Activated T-helper 17 cell treated with anti-CD3 and anti-CD28 coated beads, Interleukin-2, amount 50 U/mL, for 72 hours (primary cell): ENCODE measurements at places on chromosomes 1 and 21. TPM values are rescaled to one million over a fixed set of nuclear protein-coding genes. Genes with fewer than 3 reads are reported as not detected.

DNA sequence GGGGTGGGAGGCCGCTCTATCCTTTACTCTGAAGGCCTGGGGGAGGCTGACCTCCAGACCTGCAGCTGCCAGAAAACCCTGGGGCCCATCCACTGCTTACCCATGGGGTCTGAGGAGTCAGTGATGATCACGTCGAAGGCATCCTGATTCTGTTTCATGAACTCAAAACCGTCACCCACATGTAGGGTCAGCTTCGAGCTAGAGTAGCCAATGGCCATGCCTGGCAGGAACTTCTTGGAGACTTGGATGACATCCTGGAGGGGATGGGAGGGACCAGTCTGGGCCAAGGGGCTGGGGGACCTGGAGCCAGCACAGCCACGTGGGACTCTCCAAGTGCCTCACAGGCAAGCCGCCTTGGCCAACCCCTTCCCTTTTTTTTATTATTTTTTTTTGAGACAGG is 3.3 kb downstream of the SRM start:
- ATAC-seq = no peak

- ATAC-seq = no peak
Measured at GRCh38 chr1:180814258-180814657, 98.4 kb upstream of the KIAA1614 start.

- peak; percentile 89 for ATAC-seq
Measured at GRCh38 chr1:19257178-19257914, 5.7 kb downstream of the MRTO4 start.

Gene SPRR5
- not detected for total RNA-seq

- ATAC-seq = peak; percentile 81
Measured at GRCh38 chr1:234325878-234326496, 47.3 kb upstream of the COA6 start.

Gene APOBEC4
- not detected for total RNA-seq

GRCh38 chr1:78269591-78269990 is 221.2 kb upstream of the PTGFR start:
- ATAC-seq = no peak

- ATAC-seq = no peak
Measured at GRCh38 chr1:212486619-212486975, 53.9 kb downstream of the NENF start.

GRCh38 chr1:96882096-96882495 is 160.5 kb downstream of the PTBP2 start:
- no peak for ATAC-seq

Gene MPL
- not detected for total RNA-seq

DNA sequence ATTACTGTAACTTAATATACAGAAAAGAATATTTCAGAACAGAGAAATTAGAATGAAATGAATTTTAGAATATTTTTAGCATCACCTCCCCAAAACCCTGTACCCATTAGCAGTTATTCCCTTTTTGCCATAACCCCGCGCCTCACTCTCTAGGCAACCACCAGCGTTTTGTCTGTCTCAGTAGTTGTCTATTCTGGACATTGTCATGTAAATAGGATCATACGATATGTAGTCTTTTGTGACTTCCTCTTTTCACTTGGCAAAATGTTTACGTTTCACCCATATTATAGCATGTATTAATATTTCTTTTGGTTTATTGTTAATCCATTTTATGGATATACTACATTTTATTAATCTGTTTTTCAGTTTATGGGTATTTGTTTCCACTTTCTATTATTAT is 24.9 kb downstream of the SOAT1 start:
- ATAC-seq = no peak

DNA sequence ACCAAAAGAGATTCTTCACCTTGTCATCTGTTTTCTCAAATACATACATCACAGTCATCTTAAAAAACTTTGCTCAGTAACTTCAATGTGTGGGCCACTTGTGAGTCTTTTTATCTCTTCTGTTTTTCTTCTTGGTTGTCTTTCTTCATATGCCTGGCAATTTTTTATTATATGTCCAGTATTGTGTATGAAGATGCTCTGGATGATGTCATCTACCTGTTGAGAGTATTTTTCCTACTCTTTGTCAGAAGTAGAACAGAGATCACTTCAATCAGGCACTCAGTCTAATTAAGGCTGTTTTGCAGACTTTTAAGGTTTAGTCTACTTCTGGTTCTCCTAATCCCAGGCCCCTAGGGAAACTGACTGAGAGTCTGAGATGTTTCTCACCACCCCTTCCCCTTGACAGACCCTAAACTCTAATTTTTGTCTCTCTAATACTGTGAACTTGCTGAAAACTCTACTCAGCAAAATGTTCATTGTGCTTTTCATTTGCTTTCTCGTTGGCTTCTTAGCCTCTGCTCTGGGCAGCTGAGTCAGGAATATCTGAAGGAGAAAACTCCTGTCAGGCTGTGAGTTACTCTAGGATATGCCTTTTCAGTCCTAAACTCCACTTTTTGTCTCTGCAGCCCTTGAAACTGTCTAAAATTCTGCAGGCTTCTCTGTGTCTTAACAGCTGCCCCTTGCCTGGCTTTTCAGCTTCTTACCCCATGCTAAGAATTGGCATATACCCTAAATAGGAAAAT is 33.0 kb upstream of the DNAJC6 start:
- no peak for ATAC-seq

DNA sequence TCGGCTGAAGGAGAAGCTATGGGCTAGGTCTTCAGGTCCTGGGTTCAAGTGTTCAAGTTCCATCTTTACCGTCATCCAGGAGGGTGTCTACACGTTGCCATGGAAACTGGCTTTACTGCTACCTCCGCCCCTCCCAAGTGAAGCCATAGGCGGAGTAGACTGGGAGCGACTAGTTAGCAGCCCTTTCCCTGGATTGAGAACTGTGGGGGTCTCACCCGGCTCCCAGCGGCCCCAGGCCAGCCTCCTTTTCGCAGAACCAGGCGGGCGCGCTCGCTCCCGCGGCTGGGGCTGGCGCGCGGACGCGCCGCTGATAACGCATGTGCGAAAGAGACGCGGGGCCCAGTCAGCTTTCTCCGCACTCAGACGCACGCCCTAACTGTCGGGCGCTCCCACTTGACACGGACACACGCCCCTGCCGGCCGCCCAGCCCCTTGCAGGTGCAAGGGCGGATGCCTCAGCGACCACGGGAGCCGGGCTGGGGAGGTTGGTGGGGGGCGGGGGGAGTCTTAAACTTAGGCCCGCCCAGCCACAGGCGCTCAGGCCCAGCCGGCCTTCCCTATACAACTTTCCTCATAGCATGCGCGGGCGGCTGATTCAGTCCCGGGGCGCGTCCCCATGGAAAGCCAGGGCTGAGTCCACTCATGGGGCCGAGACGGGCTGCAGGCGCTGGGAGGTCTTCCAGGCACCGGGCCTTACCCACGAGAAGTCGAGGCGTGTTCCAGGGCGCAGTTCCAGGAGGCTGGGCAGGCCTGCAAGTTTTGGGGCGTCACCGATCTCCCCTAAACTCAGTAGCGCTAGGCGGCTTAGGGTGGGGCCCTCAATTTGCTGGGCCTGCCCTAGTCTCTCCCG is 7.4 kb downstream of the EFNA4 start:
- ATAC-seq = peak; percentile 86

Gene PODN
- not detected for total RNA-seq

- peak; percentile 58 for ATAC-seq
Measured at GRCh38 chr1:116020668-116021272, 44.5 kb downstream of the SLC22A15 start.

Gene KCND3
- total RNA-seq = not detected

Gene SLC6A9
- total RNA-seq = 2.8 TPM

GRCh38 chr21:46316708-46317324 is 6.9 kb downstream of the C21orf58 start:
- no peak for ATAC-seq

DNA sequence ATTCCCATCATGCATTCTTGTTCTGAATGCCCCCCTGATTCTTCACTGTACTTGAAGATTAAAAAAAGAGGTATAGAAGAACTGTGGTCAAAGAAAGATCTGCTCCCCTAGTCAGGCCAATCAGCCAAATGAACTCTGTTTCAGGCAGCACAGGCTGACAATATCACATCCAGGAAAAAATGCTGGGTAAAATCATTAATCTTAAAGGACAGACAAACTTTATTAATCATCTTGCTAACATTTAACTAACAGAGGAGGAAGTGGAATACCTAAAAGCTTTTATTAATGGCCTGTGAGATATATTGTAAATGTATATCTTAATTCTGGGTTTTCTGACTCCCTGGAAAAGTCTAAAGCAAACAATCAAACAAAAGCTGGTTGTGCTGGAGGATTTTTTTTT is 660.5 kb upstream of the PRMT6 start:
- ATAC-seq = no peak

DNA sequence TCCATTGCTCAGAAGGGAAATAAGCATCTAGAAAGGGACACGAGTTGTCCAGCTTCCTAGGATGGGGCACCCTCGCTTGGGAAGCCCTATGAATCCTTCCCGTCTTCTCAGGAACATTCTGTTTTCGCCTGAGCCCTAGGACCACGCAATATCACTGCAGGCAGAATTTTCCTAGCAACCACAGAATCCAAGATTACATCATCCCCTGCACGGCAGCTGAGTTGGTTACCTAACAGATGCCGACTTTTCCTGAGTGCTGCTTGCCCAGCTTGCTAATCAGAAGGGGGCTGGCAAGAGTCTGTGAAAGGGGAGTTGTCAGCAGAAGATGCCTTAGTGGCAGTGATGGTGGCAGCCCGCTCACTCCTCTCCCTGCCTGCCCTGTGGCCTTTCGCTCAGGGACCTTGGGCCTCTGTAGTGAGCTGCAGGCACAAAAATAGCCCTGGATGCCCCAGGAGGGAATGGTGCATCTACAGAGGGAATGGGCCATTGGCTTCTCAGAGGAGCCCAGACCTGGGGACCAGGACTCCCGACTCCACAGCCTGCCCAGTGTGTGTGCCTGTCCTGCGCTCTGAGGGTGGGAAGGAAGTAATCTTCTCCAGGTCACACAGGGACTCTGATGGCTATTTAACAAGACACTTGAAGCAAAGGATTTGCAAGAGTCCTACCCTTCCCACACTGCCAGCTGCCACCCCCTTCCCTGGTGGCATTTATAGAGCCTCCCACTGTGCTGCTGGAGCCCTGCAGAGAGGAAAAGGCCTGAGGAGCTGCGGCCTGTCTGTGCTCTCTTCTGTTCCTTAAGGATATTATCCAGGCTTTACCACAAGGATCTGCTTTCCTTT is 28.9 kb upstream of the CLSTN1 start:
- ATAC-seq = no peak

- no peak for ATAC-seq
Measured at GRCh38 chr1:51061231-51061918, 40.7 kb upstream of the C1orf185 start.

Gene PCSK9
- total RNA-seq = not detected

Gene AKR7A3
- 1.6 TPM for total RNA-seq

GRCh38 chr21:17780539-17780938 is 38.6 kb downstream of the C21orf91 start:
- peak; percentile 32 for ATAC-seq

GRCh38 chr1:233395863-233396646 is 68.5 kb downstream of the MAP3K21 start:
- ATAC-seq = no peak

- ATAC-seq = no peak
Measured at GRCh38 chr1:179510038-179510437, 65.7 kb downstream of the NPHS2 start.

DNA sequence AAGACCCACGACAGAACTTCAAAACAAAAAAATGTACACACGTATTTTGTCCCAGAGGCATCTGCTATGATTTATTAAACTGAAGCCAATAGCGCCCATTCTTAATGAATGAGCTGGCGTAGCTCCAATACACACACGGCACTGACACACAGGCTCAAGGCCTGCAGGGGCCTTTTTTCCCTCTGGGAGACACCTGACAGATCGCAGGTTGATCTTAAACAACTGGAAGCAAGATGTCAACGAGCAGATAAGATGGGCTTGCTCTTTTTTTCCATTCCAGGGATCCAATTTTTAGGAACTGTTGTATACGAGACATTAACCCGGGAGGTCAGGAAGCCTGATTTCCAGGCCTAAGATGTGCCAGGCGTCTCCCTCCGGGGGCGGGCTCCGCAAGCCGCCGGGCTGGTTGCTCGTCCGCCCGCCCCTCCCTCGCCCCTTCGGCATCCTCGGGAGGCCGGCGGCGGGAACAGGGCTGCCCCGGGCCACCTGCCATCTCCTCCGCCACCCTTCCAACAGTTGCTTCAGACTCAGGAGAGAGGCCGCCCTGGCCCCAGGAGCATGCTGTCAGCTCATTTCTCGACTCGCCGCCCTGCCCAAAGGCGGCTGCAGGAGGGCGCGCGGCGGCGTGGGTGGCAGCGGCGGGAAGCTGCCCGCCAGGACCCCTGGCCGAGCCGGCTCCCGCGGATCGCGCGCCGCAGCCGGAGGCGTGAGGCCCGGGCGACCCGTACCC is 735 bp downstream of the TTC13 start:
- ATAC-seq = no peak

- peak; percentile 83 for ATAC-seq
Measured at GRCh38 chr1:198649968-198650338, 11.1 kb downstream of the PTPRC start.

- ATAC-seq = no peak
Measured at GRCh38 chr21:18954441-18954844, 550.9 kb upstream of the TMPRSS15 start.

GRCh38 chr1:223780949-223781348 is 64.8 kb downstream of the TP53BP2 start:
- ATAC-seq = no peak

Gene MEX3A
- 0.15 TPM for total RNA-seq

Gene SERPINC1
- 0.77 TPM for total RNA-seq

Gene CBR3
- total RNA-seq = 19.7 TPM

GRCh38 chr1:29756498-29756897 is 520.2 kb downstream of the PTPRU start:
- no peak for ATAC-seq

- ATAC-seq = no peak
Measured at GRCh38 chr1:217134857-217135568, 411.8 kb upstream of the ESRRG start.

Gene RORC
- total RNA-seq = 55.2 TPM

GRCh38 chr1:181482521-181483284 is 614 bp upstream of the CACNA1E start:
- peak; percentile 58 for ATAC-seq

- no peak for ATAC-seq
Measured at GRCh38 chr1:92705446-92705845, 79.5 kb downstream of the EVI5 start.

- peak; percentile 52 for ATAC-seq
Measured at GRCh38 chr1:243946946-243947345, 96.9 kb upstream of the AKT3 start.

Gene ALG14
- 7.8 TPM for total RNA-seq

GRCh38 chr1:199463521-199464127 is 563.9 kb upstream of the NR5A2 start:
- peak; percentile 26 for ATAC-seq

DNA sequence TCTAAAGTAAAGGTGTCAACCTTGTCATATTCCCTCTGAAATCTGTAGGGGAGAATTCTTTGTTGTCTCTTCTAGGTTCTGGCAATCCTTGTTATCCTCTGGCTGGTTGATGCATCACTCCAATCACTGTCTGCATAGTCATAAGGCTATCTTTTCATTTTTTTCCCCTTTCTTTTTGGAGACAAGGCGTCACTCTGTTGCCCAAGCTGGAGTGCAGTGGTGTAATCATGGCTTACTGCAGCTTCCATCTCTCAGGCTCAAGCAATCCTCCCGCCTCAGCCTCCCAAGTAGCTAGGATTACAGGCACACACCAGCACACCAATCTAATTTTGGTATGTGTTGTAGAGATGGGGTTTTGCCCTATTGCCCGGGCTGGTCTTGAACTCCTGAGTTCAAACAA is 12.9 kb downstream of the DPYD start:
- ATAC-seq = no peak
